ENCODE measurements at places on chromosomes 6 and 20. TPM values are rescaled to one million over a fixed set of nuclear protein-coding genes. Genes with fewer than 3 reads are reported as not detected.

The CCM2L gene
- 5.6 TPM for total RNA-seq

The HSD17B8 gene
- 13.6 TPM for total RNA-seq

The SLC17A3 gene
- total RNA-seq: 0.29 TPM

The FOXA2 gene
- 35.6 TPM for total RNA-seq

The FRS3 gene
- total RNA-seq: 6.3 TPM

The TEAD3 gene
- total RNA-seq: 45.3 TPM

The MYO6 gene
- total RNA-seq: 107 TPM

The DNMT3B gene
- total RNA-seq: 2.0 TPM

The UNC93A gene
- 14.3 TPM for total RNA-seq

The RAET1E gene
- 0.23 TPM for total RNA-seq

The PREP gene
- 22.1 TPM for total RNA-seq

The BPIFB2 gene
- total RNA-seq: 0.17 TPM

The SYNDIG1 gene
- total RNA-seq: 5.7 TPM

The TRIM31 gene
- 3.1 TPM for total RNA-seq

The ULBP2 gene
- total RNA-seq: 0.14 TPM

The PTCRA gene
- 0.37 TPM for total RNA-seq

The TFAP2A gene
- 0.89 TPM for total RNA-seq

The SNAI1 gene
- total RNA-seq: 3.2 TPM

The MAPK13 gene
- 72.2 TPM for total RNA-seq

The COL21A1 gene
- total RNA-seq: 3.3 TPM

The ADGRF5 gene
- total RNA-seq: 10.1 TPM

The SLC35B3 gene
- total RNA-seq: 24.1 TPM

The TNFAIP3 gene
- 33.8 TPM for total RNA-seq

The RNGTT gene
- 9.1 TPM for total RNA-seq

The BPI gene
- 0.72 TPM for total RNA-seq

The PI16 gene
- 16.2 TPM for total RNA-seq

The DZANK1 gene
- 3.3 TPM for total RNA-seq

The ELOVL2 gene
- 0.81 TPM for total RNA-seq

The CSNK2A1 gene
- 91.6 TPM for total RNA-seq

The ROS1 gene
- total RNA-seq: 0.12 TPM
